ENCODE measurements at places on chromosomes 2 and 18. TPM values are rescaled to one million over a fixed set of nuclear protein-coding genes. Genes with fewer than 3 reads are reported as not detected.
A peak's percentile ranks its signal among the peaks of the same experiment; 100 is the strongest.

RAB6C gene
- total RNA-seq = not detected

PLB1 gene
- total RNA-seq = 1.1 TPM

STARD6 gene
- not detected for total RNA-seq

HOXD4 gene
- total RNA-seq = not detected

DNA sequence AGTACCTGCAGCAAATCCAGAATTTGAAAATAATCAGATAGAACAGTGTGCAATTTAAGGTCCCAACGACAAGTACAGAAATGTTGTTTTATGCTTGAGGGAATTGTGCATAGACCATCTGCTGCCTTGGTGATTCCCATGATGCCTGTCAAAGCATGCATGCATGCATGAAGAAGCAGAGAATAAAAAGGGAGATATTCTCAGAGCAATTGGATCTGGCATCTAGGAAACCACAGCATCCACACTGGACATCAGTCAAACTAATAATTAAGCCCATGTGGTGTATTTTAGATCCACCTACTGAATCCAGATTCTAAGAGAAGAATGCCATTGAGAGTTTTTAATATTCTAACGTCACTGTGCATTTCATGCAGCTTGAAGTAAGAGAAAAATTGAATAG is 361.2 kb downstream of the FSIP2 start:
- DNase-seq = no peak
- H3K4me1 ChIP-seq = no peaks in the 10 kb centered on the region
- no peak overlapping the region for H3K4me3 ChIP-seq
- H3K36me3 ChIP-seq = no peaks in the 10 kb centered on the region

- H3K4me3 ChIP-seq = no peak overlapping the region
- DNase-seq = no peak
- peaks cover 4% of the 10 kb centered on the region for H3K4me1 ChIP-seq
- H3K27ac ChIP-seq = no peak overlapping the region
- H3K36me3 ChIP-seq = no peaks in the 10 kb centered on the region
- peaks cover 2% of the 10 kb centered on the region for H3K27me3 ChIP-seq
Measured at GRCh38 chr2:237261327-237261726, 152.6 kb downstream of the COL6A3 start.

- no peaks in the 10 kb centered on the region for H3K27me3 ChIP-seq
- H3K27ac ChIP-seq = peak overlapping the region; percentile 94
- peaks cover 34% of the 10 kb centered on the region for H3K36me3 ChIP-seq
- H3K4me1 ChIP-seq = peaks cover 94% of the 10 kb centered on the region
- DNase-seq = no peak
Measured at GRCh38 chr18:77071061-77071460, 61.5 kb downstream of the MBP start.

DNA sequence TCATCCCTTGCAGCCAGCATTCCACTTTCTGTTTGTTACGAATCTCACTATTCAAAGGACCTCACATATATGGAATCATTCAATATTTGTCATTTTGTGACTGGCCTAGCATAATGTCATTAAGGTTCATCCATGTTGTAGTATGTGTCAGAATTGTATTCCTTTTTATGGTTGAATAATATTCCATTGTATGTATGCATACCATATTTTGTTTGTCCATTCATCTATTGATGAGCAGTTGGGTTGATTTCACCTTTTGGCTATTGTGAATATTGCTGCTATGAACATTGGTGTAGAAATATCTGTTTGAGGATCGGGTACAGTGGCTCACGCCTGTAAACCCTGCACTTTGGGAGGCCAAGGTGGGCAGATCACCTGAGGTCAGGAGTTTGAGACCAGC is 35.0 kb downstream of the PSMD14 start:
- peaks cover 52% of the 10 kb centered on the region for H3K36me3 ChIP-seq
- H3K4me1 ChIP-seq = peaks cover 7% of the 10 kb centered on the region
- DNase-seq = no peak
- H3K27ac ChIP-seq = no peak overlapping the region
- H3K27me3 ChIP-seq = no peaks in the 10 kb centered on the region
- no peak overlapping the region for H3K4me3 ChIP-seq

DNA sequence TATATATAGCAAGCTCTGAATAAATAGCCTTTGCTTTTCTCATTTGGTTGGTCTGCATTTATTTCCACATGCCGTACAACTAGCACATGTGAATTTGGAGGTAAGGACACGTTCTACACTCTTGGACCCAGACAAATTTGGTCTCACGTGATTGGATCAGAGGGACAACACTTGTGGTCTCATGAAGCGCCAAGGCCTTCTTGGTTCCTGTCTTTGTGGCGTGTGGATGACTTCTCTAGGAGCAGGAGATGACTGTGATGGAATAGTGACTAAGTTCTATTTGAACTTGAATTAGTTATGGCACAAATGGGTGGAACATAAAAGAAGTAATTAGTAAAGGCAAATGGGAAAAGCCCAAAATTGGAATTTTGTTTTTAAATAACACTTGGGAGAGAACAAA is 206.9 kb downstream of the BCL2 start:
- H3K27ac ChIP-seq = no peak overlapping the region
- H3K4me1 ChIP-seq = peaks cover 6% of the 10 kb centered on the region
- no peak for DNase-seq
- H3K27me3 ChIP-seq = peaks cover 7% of the 10 kb centered on the region
- no peak overlapping the region for H3K4me3 ChIP-seq
- H3K36me3 ChIP-seq = no peaks in the 10 kb centered on the region

- H3K4me1 ChIP-seq = peaks cover 2% of the 10 kb centered on the region
- H3K27me3 ChIP-seq = no peaks in the 10 kb centered on the region
- H3K36me3 ChIP-seq = peaks cover 31% of the 10 kb centered on the region
- no peak overlapping the region for H3K4me3 ChIP-seq
- no peak for DNase-seq
- no peak overlapping the region for H3K27ac ChIP-seq
Measured at GRCh38 chr2:202945497-202945896, 33.4 kb downstream of the CARF start.

DNA sequence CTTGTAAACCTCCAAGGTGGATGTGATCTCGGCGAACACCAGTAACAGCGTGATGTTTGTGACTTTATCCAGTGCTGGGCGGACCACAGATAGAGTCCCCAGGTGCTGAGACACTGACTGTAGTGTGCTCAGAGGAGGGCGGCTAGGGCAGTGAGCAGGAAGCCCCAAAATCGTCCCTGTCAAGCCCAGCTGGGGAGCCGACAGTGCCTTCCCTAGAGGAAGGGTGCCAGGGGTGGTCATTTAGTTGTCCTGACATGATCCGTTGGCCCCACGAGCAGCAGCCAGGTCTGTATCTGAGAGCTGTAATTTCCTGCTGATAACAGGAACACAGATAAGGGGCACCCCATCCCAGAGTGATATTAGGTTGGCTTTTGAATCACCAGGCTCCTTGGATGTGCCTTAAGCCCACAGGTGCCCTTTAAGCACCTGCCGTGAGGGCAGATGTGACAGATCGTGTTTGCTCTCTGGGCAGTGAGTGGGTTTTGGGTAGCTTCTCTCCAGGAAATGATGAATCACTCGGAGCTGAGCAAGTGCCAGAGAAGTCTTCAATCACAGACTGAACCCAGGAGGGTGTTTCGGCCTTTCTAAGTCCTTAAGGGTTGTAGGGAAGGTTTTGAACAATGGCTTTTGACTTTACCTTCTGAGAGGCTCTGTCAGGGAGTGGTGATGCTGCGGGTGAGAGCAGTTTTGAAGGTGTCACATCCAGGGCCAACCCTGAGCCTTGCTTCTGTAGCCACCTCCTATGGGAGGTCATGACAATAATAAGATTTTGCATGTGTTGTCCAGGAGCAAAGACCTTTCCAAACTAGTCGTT is 7.7 kb downstream of the LPIN1 start:
- peaks cover 20% of the 10 kb centered on the region for H3K36me3 ChIP-seq
- peak overlapping the region; percentile 75 for H3K4me3 ChIP-seq
- H3K27me3 ChIP-seq = no peaks in the 10 kb centered on the region

GRCh38 chr2:128054104-128054885 is 26.4 kb upstream of the SAP130 start:
- no peaks in the 10 kb centered on the region for H3K4me1 ChIP-seq
- peaks cover 22% of the 10 kb centered on the region for H3K27me3 ChIP-seq
- DNase-seq = no peak
- H3K27ac ChIP-seq = no peak overlapping the region
- H3K4me3 ChIP-seq = no peak overlapping the region

DNA sequence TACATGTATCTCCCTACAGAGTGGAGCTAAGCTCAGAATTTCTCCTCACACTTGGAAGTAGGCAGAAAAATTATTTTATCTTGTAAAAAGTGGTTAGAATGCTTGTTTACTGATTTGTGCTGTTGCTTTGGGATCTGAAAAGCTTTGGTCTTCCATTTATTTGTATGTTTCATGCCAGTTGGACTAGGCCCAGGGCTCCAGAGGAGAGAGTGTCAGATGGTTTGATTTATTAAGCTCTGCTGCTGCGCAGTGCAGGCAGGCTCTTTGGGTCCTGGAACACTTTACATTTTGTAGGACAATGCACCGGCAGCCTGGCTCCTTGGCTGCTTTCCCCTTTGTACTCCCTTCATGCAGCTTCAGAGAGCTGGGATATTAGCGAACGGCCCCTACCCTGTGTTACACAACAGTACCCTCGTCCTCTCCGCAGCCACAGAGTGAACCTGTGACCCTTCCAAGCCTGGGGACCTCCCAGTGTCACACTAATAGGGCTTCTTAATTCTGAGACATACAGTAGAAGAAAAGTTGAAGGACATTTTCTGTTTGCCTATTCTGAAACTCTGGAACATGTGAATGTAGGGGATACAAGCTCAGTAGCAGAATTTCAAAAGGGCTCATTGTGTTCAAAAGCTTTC is 56.7 kb upstream of the EML6 start:
- H3K27me3 ChIP-seq = no peaks in the 10 kb centered on the region
- H3K36me3 ChIP-seq = peaks cover 60% of the 10 kb centered on the region
- H3K4me1 ChIP-seq = peaks cover 3% of the 10 kb centered on the region

DNA sequence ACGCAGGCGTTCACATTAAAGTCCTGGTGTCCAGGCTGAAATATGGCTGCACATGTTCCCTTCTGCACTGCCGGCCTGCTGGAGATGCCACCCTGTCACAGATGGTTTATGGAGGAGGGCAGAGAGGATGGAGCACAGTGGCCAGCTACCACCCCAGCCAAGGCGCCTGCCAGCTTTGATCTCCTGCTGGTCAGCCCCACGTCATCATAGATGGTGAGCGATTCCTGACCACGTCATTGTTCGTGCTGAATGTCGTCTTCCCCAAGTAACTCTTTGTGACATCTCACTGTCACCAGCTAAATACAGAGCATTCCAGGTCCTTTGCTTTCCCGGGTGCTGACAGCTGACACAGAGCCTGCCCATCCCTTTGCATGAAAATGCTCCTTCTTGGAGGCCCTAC is 248.3 kb downstream of the TTC32 start:
- H3K4me1 ChIP-seq = no peaks in the 10 kb centered on the region
- H3K27me3 ChIP-seq = peaks cover 3% of the 10 kb centered on the region
- H3K27ac ChIP-seq = no peak overlapping the region
- H3K36me3 ChIP-seq = no peaks in the 10 kb centered on the region
- DNase-seq = no peak

DNA sequence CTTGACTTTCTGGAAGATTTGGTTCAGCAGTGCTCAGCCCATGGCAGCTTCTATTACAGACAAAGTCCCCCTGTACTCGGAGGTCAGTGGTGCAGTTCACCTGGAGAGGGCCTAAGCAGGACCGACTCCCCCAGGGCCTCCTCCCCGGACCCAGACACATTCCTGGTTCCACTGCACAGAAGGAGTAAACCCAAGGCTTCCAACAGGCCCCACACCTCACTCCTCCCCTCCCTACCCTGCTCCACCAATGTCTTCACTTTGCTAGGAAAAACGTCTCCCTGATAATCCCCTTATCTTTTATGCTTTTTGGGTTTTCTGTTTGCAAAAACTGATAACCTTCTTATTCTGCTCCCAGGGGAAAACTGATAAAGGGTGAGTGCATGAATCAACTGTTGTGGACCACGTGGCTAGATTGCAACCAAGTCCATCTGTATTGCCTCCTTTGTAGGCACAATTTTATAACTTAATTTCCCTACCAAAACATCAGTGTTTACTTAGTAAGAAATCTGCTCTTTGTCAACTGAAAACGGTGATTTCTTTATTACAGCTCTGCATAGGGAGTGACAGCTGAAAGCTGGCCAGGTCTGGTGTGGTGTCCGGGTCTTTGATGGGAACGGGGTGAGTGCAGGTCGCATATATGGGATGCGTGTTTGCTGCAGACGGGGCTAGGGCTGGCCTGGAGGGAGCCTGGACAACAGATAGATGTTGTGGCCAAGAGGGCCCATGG is 202.5 kb downstream of the GLI2 start:
- H3K36me3 ChIP-seq = no peaks in the 10 kb centered on the region
- no peak for DNase-seq
- no peak overlapping the region for H3K27ac ChIP-seq
- no peak overlapping the region for H3K4me3 ChIP-seq

DNA sequence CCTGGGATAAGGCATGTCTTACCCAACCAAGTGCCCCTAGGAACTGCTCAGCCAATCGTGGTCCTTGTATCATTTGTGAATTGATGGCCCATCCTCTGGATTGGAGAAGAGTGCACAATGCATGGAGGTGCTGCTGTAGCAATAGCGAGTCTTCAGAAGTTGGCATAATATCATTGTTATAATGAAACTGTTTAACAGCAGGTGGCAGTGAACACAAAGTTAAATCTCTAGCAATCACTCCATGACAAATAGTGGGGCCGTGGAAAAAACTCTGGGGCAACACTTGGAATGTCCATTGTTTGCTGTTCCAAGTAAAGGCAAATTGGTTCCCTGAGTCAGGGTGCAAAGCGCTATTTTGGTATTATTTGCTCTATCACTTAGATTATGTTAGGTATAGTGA is 11.4 kb downstream of the REG1A start:
- H3K27me3 ChIP-seq = no peaks in the 10 kb centered on the region
- no peaks in the 10 kb centered on the region for H3K4me1 ChIP-seq
- H3K4me3 ChIP-seq = no peak overlapping the region
- no peaks in the 10 kb centered on the region for H3K36me3 ChIP-seq

GRCh38 chr18:58180738-58181353 is 136.8 kb downstream of the NEDD4L start:
- no peak overlapping the region for H3K4me3 ChIP-seq
- no peak overlapping the region for H3K27ac ChIP-seq
- H3K4me1 ChIP-seq = no peaks in the 10 kb centered on the region
- H3K36me3 ChIP-seq = no peaks in the 10 kb centered on the region
- DNase-seq = peak; percentile 77
- no peaks in the 10 kb centered on the region for H3K27me3 ChIP-seq

GRCh38 chr2:70870790-70871189 is 35.2 kb upstream of the CD207 start:
- H3K36me3 ChIP-seq = no peaks in the 10 kb centered on the region
- no peak overlapping the region for H3K4me3 ChIP-seq
- no peak overlapping the region for H3K27ac ChIP-seq
- no peak for DNase-seq
- H3K4me1 ChIP-seq = peaks cover 5% of the 10 kb centered on the region

- peaks cover 12% of the 10 kb centered on the region for H3K27me3 ChIP-seq
- peak overlapping the region; percentile 4 for H3K4me3 ChIP-seq
- DNase-seq = peak; percentile 84
- no peaks in the 10 kb centered on the region for H3K36me3 ChIP-seq
- H3K4me1 ChIP-seq = peaks cover 38% of the 10 kb centered on the region
Measured at GRCh38 chr2:157261199-157261782, 3.8 kb downstream of the GALNT5 start.

GRCh38 chr2:225019105-225019504 is 23.2 kb downstream of the DOCK10 start:
- no peak overlapping the region for H3K4me3 ChIP-seq
- peak overlapping the region; percentile 47 for H3K27ac ChIP-seq
- no peak for DNase-seq
- peaks cover 11% of the 10 kb centered on the region for H3K36me3 ChIP-seq
- H3K27me3 ChIP-seq = no peaks in the 10 kb centered on the region
- H3K4me1 ChIP-seq = peaks cover 74% of the 10 kb centered on the region
